SK-N-DZ (cell line): ENCODE measurements at places on chromosomes 12 and 14.
A peak's percentile ranks its signal among the peaks of the same experiment; 100 is the strongest.

DNA sequence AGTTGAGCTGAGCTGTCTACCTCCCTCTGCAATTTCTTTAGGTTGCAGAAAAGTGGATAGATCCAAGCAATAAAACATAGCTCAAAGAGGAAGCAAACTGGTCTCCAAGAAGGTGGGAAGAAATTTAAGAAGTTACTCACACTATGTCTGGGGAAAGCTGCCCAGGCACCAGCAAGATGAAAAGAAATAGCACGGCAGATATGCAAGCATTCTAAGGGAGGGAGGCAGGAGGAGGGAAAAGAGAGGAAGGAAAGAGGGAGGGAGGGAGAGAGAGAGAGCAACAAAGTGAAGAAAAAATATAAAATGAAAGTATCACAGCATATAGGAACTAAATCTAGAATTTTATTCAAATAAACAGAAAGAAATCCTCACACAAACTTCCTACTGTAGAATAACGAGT lies 240.7 kb downstream of the APAF1 start:
- DNase-seq, result no peak

DNA sequence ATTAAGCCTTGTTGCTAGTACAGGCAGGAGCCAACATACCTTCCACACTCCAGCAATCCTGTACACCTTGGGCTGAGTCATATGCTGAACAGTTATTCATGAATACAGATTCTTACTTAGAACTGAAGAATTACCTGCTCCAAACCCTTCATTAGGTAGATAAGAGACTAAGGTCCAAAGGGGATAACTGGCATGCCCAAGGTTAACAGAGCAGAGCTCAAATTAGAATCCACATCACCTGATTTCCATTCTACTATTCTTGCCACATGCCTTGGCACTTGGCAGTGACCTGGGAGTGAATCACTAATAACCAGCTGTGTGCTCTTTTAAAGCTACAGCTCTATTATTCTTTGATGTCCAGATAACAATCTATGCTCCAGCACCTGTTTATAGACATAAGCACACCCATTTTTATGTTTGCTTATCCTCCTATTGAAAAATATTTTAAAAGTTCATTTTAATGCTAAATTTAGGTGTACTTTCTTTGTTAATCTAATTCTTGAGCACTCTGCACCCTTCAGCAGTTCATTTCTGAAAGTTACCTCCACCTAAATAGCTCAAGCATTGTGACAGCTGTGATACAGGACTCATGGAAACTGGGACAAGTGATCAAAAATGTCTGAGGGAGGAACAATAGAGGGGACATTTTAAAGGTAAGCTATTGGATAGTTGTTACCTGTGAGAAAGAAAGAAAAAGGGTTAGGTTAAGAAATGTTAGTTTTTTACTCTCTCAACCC lies 19.4 kb downstream of the LPCAT3 start:
- DNase-seq, result no peak

DNA sequence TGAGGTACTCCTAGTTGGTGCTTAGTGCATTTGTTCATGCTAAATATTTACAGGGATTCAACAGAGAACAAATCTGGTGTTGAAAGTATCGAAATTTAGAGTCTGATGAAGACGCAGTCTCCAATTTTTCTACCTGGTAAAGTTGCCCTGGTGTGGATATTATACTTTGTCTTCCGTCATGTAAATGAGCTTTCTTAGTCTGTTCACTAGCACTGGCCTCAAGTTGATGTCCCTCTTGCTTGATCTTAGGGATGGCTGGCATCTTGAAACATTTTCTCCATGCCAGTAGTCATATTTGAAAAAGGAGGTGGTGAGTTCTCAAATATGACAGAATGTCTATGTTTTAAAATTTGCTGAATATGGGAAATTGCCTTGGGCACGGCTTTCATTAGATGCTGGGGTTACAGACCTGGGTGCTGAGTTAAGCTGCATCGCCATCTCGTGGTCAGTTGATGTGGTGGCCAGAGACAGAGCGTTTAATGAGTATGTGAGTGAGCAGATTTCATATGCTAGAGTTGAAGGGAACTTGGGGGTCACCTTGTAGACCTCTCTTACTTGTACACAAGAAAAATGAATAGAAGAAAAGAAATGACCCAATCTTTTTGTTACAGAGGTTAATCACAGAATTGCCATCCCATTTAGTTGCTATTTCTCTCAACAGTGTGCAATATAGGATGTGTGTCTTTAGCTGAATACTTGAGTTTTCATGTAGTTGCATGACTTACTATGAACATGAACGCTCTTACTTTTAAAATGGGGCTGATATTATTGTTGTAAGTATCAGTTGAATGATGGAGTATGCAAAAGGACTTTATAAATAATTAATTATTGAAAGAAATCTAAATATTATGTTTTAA lies 172.8 kb upstream of the DCN start:
- DNase-seq, result peak; percentile 76

- no peak for DNase-seq
Measured at GRCh38 chr12:133120385-133121191, 9.5 kb downstream of the ZNF891 start.

GRCh38 chr14:34571771-34572170 lies 32.3 kb upstream of the EAPP start:
- no peak for DNase-seq

DNA sequence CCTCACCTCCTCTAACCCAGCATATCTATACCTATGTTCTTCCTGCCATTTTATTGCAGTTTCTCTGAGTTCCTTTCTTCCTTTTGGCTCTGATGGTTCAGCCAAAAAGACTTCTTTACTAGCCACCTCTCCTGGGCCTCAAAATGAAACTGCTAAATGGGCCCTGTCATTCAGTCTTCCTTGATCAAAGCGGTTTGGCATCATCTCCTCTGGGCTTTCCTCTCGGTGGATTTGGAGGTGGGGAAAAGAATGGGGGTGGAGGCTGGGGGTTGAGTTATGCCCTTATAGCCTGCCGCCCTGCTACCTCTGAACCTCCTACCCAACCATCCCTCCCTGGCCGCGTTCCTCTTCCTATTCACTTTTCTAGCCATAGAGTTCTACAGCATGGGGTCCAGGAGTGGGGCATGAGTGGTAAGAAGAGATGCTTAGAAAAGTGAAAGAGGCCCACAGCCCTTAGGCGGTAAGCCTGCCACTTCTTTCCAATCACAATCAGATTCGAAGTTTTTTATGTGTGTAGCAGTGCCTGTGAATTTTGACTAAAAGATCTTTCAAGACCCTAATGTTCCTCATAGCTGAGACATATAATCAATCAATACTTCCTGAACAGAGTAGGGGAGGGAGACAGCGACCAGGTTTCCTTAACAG lies 2.5 kb downstream of the AJUBA start:
- DNase-seq, result no peak

DNA sequence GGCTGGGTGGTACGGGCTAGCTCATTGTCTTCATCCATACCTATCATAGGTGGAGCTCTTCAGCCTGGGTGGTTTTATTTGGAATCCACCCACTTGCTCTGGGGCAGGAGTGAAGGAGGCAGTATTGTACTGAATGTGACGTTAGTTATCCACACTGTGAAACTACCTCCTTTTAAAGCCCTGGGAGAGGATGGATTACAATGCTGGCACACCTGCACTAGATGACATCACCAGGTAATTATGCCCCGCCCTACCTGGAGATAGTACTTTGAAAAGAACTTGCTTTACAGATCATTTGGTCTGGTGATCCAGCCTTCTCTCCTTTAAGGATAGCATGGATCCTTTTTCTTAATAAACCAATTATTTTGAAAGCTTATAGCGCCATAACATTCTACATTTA lies 78.0 kb downstream of the B4GALNT3 start:
- DNase-seq, result no peak

GRCh38 chr12:106247674-106248311 lies at the start of gene CKAP4:
CKAP4 (minus strand) TSS chr12:106248020; CDS start chr12:106247851, 169 bp downstream.
- peak; percentile 71 for DNase-seq

GRCh38 chr14:101192661-101193000 lies 289.1 kb upstream of the RTL1 start:
- no peak for DNase-seq

DNA sequence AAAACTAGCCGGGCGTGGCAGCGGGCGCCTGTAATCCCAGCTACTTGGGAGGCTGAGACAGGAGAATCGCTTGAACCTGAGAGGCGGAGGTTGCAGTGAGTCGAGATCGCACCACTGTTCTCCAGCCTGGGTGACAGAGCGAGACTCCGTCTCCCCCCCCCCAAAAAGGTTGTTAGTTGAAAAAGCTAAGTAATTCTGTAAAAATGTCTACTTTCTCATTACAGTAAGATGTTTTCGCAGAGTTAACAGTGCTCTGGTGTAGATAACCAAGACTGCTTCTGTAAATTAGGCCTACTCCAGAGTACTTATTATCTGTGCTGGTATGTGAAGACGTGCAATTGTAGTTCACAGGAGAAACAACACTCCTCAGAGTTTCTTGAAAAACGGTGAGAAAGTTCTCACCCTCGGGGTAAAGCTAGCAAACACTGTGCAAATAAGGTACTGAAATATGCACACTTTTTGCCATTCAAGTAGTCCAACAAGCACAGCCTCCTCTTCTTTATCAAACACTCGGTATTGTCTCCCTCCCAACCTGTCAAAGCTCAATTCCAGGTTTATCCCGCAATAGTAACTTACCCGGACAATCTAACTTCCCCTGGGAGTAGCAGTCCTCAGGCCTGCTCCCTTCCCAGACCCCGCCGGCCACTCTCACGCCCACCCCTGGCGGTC lies 974 bp downstream of the BTBD7 start:
- DNase-seq, result peak; percentile 1

- no peak for DNase-seq
Measured at GRCh38 chr12:52657250-52657902, 5.4 kb upstream of the KRT2 start.

GRCh38 chr12:112153181-112153892 lies 28.0 kb downstream of the TRAFD1 start:
- no peak for DNase-seq
